ENCODE measurements at places on chromosomes 16 and 17. TPM values are rescaled to one million over a fixed set of nuclear protein-coding genes. Genes with fewer than 3 reads are reported as not detected.

GRCh38 chr17:68627956-68628575, 26.9 kb upstream of the FAM20A start:
- DNase-seq = no peak

GRCh38 chr17:51748749-51749604, 409.5 kb downstream of the CA10 start:
- DNase-seq = no peak

GRCh38 chr17:19539841-19540311, 6.2 kb downstream of the SLC47A1 start:
- DNase-seq = no peak

- DNase-seq = no peak
Measured at GRCh38 chr16:72723781-72724180, 324.1 kb downstream of the ZFHX3 start.

- DNase-seq = no peak
Measured at GRCh38 chr16:26118575-26118974, 426.8 kb downstream of the HS3ST4 start.

GRCh38 chr17:39722965-39723848, 7.1 kb downstream of the MIEN1 start:
- no peak for DNase-seq

MAP2K6 gene
- total RNA-seq = 11.6 TPM

CIBAR2 gene
- not detected for total RNA-seq
